Ovary (tissue), 10 donors: ENCODE measurements at places on chromosomes 6 and 20. TPM values are rescaled to one million over a fixed set of nuclear protein-coding genes. Genes with fewer than 3 reads are reported as not detected.

VAPB gene
- 81.6 TPM for polyA plus RNA-seq

HLA-DPA1 gene
- polyA plus RNA-seq, result 26.7 TPM

C6orf132 gene
- polyA plus RNA-seq, result 3.0 TPM

GLP1R gene
- not detected for polyA plus RNA-seq

OR12D3 gene
- polyA plus RNA-seq, result not detected

GSTA4 gene
- polyA plus RNA-seq, result 309 TPM

SLC16A10 gene
- polyA plus RNA-seq, result 0.98 TPM

GPSM3 gene
- polyA plus RNA-seq, result 5.4 TPM

SLC25A27 gene
- 49.2 TPM for polyA plus RNA-seq

UFL1 gene
- polyA plus RNA-seq, result 22.4 TPM

HLA-C gene
- polyA plus RNA-seq, result 700 TPM

TREML2 gene
- polyA plus RNA-seq, result not detected

ITPA gene
- polyA plus RNA-seq, result 29.7 TPM

SLC29A1 gene
- polyA plus RNA-seq, result 24.8 TPM

PNRC1 gene
- polyA plus RNA-seq, result 152 TPM
